Heart right ventricle (tissue), 16 donors: ENCODE measurements at places on chromosomes 16 and 17. TPM values are rescaled to one million over a fixed set of nuclear protein-coding genes. Genes with fewer than 3 reads are reported as not detected.

CACNG3 gene
- polyA plus RNA-seq, result not detected

SLC13A2 gene
- not detected for polyA plus RNA-seq

TP53TG3 gene
- polyA plus RNA-seq, result not detected

ZNF174 gene
- polyA plus RNA-seq, result 6.7 TPM

RUNDC3A gene
- polyA plus RNA-seq, result not detected

TP53TG3F gene
- not detected for polyA plus RNA-seq

DNA sequence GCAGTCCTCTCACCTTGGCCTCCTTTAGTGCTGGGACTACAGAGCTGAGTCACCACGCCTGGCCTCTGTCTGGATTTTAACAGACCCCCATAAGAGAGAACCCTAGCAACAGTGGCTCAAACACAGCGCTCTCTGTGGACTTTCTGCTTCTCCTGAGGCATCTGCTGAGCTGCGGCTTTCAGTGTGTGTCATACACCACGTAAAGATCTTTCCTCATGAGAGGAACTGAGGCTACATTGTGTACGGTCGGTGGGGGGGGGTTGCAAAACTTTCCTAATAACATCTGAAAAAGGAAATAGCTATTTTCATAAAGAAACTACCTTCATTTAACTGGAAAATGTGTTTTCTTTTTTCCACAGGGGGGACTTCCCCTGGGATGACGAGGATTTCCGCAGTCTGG is 32.9 kb downstream of the DEF8 start:
- DNase-seq, result no peak

DNA sequence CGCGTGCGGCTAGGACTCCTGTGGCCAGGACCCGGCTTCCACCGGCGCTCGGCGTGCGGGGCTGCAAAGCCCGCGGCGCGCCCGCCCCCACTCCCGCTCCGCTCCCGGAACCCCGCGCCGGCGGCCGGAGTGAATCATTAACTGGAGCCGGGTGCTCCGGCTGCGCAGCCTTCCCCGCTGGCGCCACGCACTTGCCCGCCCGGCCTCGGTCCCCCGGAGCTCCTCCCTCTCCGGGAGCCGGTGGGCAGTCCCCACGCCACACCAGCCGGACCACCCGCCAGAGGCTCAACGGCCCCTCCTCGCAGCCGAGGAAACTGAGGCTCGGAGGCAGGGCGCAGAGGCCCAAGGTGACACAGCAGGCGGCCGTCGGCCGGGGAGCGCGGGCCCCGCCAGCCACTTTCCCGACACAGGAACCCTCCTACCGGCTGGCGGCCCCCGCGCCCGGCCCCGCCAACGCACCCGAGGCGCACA is 580 bp downstream of the BCAR1 start:
- DNase-seq, result peak; percentile 50

- DNase-seq, result peak; percentile 76
Measured at GRCh38 chr17:43020789-43021740, 1.1 kb downstream of the VAT1 start.

DNA sequence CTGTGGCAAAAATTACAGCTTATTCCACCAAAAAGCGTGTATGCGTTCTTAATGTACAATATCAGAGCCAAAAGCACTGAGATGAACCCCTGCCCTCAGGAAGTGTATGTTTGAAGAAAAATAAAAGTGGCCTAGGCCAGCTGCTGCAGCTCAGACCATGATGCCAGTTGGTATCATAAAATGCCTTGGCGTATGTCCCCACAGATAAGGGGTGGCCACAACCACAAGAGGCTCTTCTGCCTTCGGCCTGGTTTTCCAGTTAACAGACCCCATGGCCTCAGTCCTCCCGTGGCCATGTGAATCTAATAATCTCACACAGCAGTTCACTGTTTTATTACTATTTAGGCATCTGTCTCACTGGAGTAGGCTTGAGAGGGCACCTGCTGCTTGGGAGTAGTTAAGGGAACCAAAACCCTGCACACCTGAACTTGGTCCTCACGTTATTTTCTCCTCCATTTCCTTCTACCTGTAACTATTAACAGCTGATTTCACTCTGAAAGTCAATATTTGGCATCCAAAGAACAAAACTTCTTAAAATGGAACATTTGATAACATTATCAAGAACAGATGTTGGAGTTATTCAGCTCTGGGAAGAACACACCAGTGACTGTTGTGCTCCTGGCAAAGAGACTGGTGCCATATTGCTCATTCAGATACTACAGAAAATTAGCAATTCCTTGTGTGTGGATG is 34.8 kb upstream of the ERN1 start:
- DNase-seq, result no peak

- DNase-seq, result no peak
Measured at GRCh38 chr17:7348478-7349242, 3.3 kb upstream of the KCTD11 start.

- DNase-seq, result no peak
Measured at GRCh38 chr17:76840443-76840767, 27.8 kb upstream of the MGAT5B start.
